ENCODE measurements at places on chromosomes 4 and X.

GRCh38 chr4:16237715-16238114 is 11.4 kb upstream of the TAPT1 start:
- DNase-seq = no peak

DNA sequence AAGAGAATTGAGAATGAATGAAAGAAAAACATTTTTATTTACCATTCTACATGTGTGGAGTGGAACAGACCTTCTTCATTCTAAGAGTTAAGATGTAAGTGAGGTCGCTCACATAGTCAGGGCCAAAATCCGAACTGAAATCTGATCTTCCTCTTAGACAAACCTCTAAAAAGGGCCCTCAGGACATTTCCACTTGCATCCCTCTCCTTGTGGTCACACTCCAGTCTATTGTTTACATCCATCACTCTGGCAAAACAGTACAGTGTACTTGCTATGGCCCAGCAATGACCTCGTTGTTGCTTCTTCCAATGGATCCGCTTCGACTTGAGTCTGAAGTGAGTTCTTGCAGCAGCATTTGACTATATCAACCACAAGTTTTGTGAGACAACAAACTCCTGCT is 54.2 kb downstream of the MOSPD2 start:
- DNase-seq = no peak

DNA sequence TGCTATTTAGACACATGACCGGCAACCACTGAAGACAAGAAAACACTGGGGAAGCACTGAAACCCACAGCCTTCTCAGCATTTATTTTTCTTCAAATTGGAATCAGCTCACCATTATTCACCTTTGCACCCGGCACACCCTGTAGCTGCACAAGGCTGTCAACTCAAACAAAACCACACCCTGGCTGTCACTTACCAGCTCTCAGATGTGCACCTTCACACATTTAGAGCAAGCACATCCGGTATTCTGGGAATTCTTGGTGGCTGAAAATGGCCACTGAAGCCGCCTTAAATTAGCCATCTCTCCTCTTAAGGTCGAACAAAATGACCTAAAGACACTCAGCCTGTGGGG is 5.9 kb downstream of the ZFYVE28 start:
- DNase-seq = no peak

- no peak for DNase-seq
These were observed at the start of gene TMEM271 for GRCh38 chr4:576245-576821. TMEM271 (minus strand) TSS chr4:576295; CDS start chr4:576062, 233 bp downstream.

- no peak for DNase-seq
These were observed 718 bp downstream of the SPIN3 start for GRCh38 chrX:56994375-56995270.

DNA sequence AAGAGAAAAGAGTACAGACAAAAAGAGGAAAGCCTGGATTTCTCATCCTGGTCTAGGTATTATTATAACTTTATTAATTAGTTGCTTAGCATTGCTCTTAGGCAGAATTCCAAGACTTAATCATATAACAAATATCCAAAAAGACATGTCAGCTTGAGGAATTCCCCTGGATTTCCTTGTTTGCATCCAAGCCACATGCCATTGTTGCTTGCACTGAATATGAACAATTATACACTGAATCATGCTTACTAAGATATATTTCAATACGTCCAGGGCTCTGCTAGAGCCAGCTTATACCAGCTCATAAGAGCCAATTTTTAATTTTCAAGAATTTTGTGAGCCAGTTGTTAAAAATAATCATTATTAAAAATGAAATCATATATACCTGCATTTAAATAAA is 5.5 kb upstream of the TLR10 start:
- DNase-seq = no peak

DNA sequence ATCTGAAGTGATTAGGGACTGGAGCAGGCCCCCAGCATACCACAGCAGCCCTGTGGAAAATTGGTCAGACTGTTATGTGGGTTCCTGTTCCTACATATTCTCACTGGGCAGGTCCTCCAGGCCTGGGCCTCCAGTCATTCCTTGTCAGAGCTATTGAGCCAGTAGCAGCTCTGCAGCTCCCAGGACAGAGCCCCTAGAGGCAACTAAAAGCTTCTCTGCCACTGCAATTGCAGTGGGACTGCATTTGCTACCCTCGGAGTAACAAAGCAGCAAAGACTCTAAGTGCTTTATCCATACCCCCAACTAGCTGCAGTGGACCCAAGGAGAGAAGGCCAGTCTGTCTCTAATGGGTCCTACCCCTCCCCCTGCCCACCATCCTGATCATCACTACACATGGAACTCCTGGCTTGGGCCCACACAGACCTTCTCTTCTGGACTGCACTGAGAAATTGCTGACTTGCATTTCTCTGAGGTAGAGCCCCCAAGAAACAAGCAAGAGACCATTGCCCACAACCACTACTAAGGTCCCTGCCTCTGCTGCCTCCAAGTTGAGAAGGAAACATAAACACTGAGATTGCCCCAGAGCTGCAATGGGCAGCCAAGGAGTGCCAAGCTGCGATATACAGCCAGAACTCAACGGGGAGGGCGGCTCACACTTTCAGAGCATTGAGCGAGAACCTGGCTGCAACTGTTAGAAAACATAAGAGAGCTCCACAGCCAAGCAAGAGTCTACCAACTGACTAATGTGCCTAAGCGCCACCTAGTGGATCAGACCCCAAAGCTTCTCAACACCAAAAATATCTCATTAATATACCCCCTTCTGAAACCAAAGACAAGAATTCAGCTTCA is 738.7 kb upstream of the NDST4 start:
- no peak for DNase-seq

DNA sequence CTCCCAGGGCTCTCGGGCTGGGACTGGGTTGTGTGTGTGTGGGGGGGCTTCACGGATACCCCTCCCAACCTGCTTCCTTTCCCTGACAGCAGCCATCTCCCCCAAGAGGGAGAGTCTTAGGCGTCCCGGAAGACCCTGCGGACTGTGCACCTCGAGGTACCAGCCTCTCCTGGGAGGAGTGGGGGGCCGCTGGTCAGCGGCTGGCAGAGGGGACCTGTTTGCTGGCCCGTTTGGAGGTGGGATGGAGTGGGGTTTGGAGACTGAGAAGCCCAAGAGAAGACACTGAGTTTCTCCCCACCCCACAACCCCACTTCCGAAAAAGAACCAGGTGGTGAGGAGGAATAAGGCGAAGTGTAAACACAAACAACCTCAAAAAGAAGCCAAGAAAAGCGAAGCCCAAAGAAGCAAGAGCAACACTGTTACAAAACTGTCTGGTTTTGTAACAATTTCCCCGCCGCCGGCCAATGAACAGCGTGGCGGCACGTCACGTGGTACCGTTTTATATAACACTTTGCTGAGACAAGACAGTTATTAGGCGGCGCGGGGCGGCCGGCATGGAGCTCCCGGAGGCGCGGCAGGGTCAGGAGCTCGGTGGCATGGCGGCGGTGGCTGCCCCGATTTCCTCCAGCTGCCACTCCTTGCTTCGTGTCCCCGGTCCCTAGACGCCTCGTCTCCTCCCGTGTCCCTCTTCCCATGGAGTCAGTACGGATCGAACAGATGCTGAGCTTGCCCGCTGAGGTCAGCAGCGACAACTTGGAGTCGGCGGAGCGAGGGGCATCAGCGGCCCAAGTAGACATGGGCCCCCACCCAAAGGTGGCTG is at the start of gene LONRF3:
Gene LONRF3 (plus strand): TSS at position 531 of the 820 bp plus-strand sequence. CDS start 163 bp downstream, at position 694.
- peak; percentile 48 for DNase-seq

DNA sequence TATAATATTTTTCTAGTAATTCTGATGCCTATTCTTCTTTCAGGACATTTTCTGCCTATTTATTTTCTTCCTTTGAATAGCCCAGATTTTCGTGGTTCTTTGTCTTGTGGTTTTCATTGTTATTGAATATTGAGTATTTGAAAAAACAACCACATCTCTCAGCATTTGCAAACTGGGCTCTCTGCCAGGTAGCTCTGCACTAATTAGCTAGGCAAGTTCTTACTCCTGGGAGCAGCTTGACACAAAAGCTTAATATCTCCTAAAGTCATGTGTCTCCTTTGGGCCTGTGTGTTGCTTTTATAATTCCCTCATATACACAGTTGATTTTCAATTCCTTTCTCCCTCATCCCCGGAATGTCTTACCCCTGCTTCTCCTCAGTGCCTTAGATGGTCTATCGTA is 413.5 kb upstream of the GRIA3 start:
- no peak for DNase-seq

- no peak for DNase-seq
These were observed 115.5 kb upstream of the ACSL4 start for GRCh38 chrX:109848461-109849050.

GRCh38 chr4:142846108-142846728 is at the start of gene INPP4B:
INPP4B (minus strand) TSS chr4:142846301.
- peak; percentile 71 for DNase-seq

DNA sequence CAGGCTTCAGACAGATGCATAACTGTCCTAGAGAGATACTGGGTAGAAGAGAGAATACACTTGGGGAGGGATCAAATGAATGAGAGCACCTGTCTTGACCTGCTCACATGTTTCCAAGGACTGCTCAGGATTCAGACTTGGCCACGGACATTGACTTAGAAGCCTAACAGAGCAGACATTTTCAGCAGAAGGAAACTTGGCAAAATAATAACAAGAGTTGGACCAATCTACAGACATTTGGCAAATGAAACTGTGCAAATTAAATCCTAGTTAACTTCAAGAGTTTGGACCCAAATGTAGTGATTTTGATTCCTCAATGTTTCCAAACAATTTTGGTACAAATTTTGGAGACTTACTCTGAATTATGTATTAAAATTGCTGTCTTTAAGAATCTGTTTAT is 223.9 kb downstream of the CAMK2D start:
- no peak for DNase-seq

GRCh38 chr4:152369203-152369901 is 166.5 kb downstream of the FBXW7 start:
- no peak for DNase-seq

GRCh38 chr4:129264008-129264657 is 168.2 kb downstream of the C4orf33 start:
- no peak for DNase-seq

- DNase-seq = no peak
These were observed 188.3 kb downstream of the RAPGEF2 start for GRCh38 chr4:159291176-159291575.

DNA sequence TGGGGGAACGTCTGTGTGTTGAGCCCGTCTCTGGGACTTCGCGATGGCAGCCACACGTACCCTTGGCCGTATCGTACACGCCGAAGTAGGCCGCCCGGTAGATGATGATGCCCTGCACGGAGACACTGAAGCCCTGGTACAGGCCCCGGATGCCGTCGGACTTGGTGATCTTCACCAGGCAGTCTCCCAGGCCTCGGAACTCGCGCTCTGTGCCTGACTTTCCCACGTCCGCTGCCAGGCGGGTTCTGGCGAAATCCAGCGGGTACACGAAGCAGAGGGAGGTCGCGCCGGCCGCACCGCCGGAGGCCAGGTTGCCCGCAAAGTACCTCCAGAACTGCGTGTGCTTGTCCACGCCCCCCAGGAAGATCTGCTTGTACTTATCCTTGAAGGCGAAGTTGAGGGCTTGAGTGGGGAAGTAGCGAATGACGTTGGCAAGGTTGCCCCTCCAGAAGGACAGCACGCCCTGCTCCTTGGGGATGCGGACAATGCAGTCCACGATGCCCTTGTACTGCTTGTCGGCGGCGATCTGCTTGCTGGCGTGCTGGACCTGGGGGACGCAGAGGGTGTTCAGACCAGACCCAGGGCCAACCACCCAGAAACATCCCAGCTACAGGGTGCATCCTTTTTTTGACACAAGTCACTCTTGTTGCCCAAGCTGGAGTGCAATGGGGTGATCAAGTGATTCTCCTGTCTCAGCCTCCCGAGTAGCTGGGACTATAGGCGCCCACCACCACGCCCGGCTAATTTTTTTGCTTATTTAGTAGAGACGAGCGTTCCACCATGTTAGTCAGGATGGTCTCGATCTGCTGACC is 2.5 kb downstream of the SLC25A6 start:
- no peak for DNase-seq

GRCh38 chrX:108439426-108439942 is at the start of gene COL4A5:
COL4A5 (plus strand) TSS chrX:108439838; CDS start chrX:108440126, 288 bp downstream.
- peak; percentile 70 for DNase-seq

DNA sequence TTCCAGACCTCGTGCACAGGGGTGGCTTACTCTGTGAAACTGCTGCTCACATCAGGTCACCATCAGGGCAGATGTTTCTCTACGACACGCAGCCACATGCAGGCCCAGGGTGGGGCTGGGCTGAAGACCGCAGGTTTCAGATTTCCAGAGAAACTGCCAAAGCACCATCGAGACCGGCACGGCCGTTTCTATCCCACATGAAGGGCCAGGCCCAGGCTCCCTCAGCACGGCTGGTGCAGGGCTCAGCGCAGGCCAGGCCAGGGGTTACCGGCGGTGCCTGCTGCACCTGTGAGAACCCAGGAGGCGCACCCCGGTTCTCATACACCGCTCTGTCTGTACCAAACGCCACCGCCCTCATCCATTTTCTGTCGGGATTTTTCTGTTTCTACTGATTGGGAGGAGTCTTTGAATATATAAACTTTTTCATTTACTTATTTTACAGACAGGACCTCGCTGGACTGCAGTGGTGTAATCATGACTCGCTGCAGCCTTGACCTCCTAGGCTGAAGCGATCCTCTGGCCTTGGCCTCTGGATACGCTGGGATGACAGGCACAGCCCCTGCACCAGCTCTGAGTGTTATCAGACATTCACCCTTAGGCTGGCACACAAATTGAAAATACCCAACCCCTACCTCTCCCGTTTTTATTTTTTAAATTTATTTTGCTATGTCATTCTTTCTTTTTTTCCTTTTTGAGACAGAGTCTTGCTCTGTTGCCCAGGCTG is 17.1 kb downstream of the CTBP1 start:
- DNase-seq = no peak

Measured in left hindlimb (tissue), 1 donor.